Suprapubic skin (tissue), 4 donors: ENCODE measurements at places on chromosomes 5 and 9.

GRCh38 chr9:80951675-80952074 lies 737.7 kb downstream of the TLE1 start:
- peaks cover 4% of the 10 kb centered on the region for H3K4me1 ChIP-seq
- H3K36me3 ChIP-seq, result no peaks in the 10 kb centered on the region
- no peaks in the 10 kb centered on the region for H3K27me3 ChIP-seq
- DNase-seq, result no peak
- no peak overlapping the region for H3K27ac ChIP-seq

GRCh38 chr5:88883836-88884607 lies 1.0 kb upstream of the MEF2C start:
- peak overlapping the region; percentile 55 for H3K4me3 ChIP-seq
- H3K27ac ChIP-seq, result peak overlapping the region; percentile 88
- peak; percentile 81 for DNase-seq
- no peaks in the 10 kb centered on the region for H3K27me3 ChIP-seq

DNA sequence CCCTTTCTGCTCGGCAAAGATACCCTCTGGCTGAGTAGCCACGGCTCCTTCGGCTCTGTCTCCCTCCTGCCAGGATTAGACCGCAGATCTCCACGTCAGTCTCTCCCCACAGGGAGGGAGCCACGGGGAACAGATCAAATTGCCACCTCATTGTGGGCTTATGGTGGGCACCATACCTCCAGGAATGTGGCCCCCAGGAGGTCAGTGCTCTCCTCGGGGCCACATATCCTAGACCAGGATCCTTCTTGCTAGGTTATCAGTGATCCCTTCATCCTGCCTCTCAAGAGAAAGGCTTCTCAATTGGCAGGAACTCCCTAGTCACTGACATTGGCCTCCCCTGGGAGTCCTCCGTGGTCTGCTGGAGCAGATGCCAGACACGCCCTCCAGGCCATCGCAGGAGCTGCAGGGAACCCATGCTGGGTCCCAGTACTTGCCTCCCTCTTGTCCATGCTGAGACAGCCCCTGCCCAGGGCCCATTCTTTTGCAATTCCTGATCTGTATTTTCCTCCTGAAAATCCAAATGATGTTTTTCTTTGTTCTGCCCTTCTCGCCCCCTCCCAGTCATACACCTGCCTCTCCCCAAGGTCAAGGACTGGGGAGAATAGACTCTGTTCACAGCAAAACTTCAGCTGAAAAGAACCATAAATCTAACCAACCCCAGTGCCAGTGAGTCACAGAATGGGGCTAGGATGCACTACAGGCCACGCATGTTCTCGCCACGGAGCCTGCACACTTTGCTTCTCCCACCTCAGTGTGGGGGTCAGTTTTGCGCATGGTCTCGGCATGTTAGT lies 31.6 kb upstream of the ENHO start:
- H3K36me3 ChIP-seq, result no peaks in the 10 kb centered on the region
- no peak for DNase-seq
- H3K4me1 ChIP-seq, result peaks cover 4% of the 10 kb centered on the region
- H3K27me3 ChIP-seq, result peaks cover 20% of the 10 kb centered on the region
- H3K4me3 ChIP-seq, result no peak overlapping the region

DNA sequence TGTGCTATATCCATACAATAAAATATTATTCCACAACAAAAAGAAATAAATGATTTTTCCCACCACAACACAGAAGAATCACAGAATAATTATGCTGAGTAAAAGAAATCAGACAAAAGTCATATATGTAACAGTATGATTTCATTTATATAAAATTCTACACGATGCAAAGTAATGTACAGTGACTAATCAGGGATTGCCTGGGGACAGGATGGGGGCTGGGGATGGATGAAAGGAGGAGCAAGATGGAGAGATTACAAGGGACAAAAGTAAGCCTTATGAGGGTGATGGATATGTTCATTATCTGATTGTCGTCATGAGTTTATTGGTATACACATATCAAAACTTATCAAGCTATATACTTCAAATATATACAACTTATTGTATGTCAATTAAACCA lies 154.0 kb downstream of the FBN2 start:
- H3K4me1 ChIP-seq, result no peaks in the 10 kb centered on the region
- no peaks in the 10 kb centered on the region for H3K27me3 ChIP-seq
- H3K4me3 ChIP-seq, result no peak overlapping the region
- no peak for DNase-seq
- H3K36me3 ChIP-seq, result no peaks in the 10 kb centered on the region
